ENCODE measurements at places on chromosomes 12 and 14. TPM values are rescaled to one million over a fixed set of nuclear protein-coding genes. Genes with fewer than 3 reads are reported as not detected.

The GPR84 gene
- total RNA-seq: not detected

The PDE3A gene
- total RNA-seq: 3.9 TPM

The PTPRB gene
- total RNA-seq: 0.93 TPM

The VWF gene
- 0.42 TPM for total RNA-seq

The MYL2 gene
- 0.25 TPM for total RNA-seq

The TAS2R8 gene
- not detected for total RNA-seq

The ARG2 gene
- 1.3 TPM for total RNA-seq

The TSPAN19 gene
- total RNA-seq: 0.18 TPM

The TMPRSS12 gene
- total RNA-seq: not detected

The CD163L1 gene
- total RNA-seq: 0.53 TPM

The HPD gene
- total RNA-seq: 1.1 TPM

The RFX4 gene
- total RNA-seq: not detected

The CCDC198 gene
- total RNA-seq: 2.5 TPM

The PYGL gene
- 151 TPM for total RNA-seq
